Activated T-cell treated with anti-CD3 and anti-CD28 coated beads, Interleukin-2, amount 50 U/mL, for 24 hours (primary cell): ENCODE measurements at places on chromosomes 4 and X.

DNA sequence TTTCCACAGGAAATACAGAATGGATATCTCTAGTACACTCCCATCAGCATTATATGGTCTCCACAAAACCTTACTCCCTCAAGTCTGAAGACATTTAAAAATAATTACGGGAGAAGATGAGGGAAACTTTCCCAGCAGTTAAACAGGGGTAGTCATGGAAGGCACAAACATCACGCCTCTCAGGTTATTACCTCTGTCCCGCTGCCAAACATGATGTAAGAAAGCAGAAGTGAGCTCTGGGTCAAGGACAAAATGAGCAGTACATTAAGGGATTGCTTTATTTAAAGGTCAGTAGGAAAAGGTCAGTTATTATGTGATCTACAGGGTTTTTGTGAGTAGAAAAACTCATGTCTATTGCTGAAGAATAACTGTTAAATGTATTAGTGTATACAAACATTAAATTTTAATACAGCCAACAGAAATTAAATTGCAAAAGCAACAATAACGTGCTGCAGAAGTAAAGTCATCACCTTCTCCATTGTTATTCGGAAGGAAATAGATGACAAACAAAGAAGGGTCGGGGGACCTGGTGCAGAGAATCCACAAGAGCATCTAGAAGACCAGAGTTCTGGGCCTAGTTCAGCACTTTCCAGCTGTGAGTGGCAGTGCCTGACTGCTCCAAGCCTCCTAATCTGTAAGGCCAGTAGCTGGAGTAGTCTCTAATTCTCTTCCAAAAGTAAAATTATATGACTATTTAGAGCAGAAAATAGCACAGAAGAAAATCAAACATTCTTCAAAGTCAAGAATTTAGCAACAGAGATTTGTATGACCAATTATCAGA lies 171.2 kb downstream of the PPP3CA start:
- no peak for DNase-seq

DNA sequence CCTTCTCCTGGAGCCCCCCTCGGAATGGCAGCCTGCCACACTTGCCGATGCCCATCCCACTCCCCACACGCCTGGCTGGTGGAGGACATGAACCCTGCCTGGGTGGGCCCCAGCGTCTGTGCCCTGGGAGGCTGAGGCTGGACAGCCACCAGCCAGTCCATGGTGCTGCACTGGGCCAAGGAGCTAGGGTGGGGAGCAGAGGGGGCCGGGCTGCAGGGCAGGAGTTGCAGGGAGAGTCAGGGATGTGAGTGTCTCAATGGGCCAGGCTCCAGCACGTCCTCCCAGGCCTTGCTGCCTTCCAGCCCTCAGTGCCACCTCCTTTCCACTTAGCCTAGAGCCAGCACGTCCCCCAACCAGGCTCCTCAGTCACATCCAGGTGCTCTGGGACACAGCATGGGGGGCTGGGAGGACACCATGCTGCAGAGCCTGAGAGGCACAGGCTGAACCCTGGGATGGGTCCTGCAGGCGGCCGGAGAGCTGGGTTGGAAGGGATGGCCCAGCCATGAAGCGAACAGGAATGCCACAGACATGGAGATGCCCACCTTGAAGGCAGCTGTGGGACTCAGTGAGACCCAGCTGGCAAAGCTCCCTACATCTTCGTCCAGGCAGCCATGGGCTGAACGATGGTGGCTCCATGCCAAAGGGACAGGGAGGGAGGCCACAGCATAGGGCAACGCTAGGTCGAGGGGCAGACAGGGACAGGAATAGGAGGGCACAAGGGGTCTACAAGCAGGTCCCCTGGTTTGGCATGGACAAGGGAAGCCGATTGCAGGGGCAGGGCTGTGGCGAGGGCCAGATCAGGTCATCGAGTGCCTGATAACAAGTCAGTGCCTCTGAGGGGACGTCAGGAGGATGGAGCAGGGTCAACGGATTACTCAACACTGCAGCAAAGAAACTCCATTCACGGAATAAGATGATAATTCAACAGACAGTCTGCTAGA lies 30.1 kb upstream of the MXD4 start:
- DNase-seq, result peak; percentile 29

DNA sequence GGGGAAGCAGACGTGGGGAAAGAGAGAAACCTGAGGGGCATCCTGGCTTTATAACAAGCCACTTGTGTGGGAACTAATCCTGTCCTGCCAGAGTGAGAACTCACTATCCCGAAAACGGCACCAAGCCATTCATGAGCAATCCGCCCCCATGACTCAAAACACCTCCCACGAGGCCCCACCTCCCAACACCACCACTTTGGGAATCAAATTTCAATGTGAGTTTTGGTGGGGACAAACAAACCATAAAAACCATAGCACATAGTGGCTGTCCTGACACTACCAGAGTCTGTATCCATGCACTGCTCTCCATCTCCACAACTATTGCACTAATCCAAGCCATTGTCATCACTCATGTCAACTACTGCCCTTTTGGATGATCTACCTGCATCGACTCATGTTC lies 28.5 kb upstream of the SEPTIN6 start:
- DNase-seq, result no peak

DNA sequence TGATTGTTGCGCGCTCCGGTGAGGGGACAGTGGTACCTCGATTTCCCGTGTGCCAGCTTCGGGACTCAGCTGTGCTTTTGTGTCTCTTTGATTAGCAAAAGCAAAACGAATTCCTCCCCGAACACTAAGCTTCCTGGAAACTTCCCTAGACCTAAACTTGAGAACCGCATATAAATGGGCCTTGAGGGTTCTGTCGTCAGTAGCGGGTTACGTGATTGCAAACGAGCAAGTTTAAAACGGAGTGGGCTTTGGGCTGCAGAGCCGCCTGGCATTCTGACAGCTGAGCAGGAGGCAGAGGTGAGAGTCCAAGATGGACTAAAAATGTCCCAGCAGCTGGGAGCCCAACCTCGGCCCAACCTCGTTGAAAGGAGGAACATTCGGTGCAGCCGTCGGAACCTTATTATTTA lies 1.2 kb upstream of the TAPT1 start:
- DNase-seq, result no peak

DNA sequence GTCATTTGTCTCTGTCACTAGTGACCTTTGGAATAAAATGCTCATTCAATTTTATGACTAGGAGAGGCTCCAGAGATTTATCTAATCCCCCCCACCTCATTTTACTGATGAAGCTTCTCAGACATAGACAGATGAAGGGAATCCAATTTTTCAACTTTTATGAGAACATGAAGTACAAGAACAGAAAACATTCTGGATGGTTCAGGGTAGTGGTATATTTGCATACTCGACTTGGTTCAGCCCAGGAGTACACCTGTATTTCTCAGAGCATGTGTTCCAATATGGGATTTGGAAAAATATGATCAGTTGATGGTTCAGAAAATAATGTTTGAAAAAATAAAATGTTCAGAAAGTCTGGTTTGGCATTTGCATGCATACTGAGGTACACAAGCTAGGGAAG lies 131.4 kb upstream of the GALNT7 start:
- no peak for DNase-seq

DNA sequence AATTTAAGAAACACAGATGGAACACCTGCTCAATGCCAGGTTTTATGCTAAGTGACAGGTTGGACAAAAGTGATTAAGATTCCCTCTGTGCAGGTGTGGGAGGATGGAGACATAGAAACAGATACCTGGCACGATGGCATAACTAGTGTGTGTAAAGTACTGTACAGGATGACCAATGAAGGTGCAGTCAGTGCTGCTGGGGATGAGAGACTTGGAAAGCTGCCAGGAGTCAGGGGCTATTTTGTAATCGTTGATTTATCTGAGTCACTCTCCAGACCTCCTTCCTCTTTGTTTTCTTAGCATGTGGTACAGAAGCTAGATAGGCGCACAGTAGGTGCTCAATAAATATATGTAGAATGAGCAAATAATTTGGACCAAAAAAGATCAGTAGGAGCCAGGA lies 58.2 kb downstream of the CWH43 start:
- DNase-seq, result no peak

GRCh38 chr4:47222276-47222675 lies 190.9 kb downstream of the GABRB1 start:
- no peak for DNase-seq

- DNase-seq, result no peak
Measured at GRCh38 chr4:87895964-87896621, 63.3 kb downstream of the MEPE start.

GRCh38 chrX:68083510-68083909 lies 349.8 kb downstream of the OPHN1 start:
- no peak for DNase-seq

DNA sequence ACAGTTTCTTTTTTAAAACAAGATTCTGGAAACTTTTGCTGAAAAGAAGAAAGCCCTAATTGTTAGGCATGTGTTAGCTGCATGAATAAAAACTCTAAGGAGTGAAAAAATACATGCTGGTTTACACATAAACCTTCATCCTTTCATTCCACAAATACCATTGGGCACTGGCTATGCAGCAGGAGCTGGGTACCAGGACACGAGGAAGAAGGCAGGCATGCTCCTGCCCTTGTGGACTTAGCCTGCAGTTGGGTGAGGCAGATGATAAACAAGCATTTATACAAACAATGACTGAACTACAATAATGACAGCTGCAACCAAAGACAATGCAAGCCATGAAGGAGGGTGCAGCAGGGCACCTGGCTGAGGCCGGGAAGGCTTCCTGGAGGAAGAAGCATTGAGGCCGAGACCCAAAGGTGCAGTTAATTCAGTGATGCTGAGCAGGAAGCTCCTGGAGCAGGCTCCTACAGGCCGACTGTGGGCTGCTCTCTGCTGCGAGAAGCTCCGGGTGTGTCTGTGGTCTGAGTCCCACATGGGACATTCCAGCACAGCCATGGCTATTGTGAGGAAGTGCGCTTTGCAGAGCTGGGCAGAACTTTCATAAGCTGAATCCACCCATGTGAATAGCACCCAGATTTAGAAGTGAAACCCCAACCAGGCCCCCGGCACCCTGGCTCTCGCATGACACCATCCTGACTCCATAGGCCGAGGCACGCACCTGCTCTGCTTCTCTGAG lies 44.0 kb upstream of the MXD4 start:
- no peak for DNase-seq

DNA sequence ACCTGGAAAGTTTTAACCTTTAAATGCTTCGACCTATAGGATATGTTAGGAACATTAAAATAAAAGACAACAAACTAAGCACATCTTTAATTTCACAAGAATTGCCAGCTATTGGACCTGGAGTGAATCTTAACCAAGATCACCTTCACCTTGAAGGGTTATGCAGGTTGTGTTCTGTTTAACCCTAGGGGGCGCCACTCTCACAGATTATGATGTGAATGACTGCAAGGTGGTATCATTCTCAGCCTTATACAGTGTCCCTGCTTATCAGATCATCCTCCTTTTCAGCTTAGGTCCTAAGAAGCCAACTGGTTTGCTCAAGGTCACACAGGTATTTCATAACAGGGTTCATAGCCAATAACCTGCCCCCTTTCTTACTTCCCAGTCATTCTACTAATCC lies 23.5 kb downstream of the INTS6L start:
- DNase-seq, result no peak

GRCh38 chr4:183658362-183659028 lies 490 bp downstream of the RWDD4 start:
- peak; percentile 72 for DNase-seq

DNA sequence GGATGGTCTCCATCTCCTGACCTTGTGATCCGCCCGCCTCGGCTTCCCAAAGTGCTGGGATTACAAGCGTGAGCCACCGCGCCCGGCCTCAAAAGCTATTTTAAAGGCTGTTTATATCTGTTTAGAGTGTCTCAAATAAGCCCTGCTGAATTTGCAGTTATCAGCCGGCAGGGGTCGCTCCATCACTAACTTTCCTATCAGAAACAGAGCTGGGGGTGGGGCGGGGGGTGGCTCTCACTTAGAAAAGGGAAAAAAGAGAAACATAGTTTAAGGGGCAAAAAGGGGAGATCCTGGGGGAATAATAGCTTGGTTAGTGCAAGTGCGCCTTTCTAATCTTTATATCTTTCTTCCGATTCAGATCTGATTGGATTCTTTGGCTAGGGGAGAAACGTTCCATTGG lies 450.7 kb downstream of the UBE2NL start:
- no peak for DNase-seq
